K562 (cell line): ENCODE measurements at places on chromosomes 1 and 21.

- DNase-seq = no peak
Observed at GRCh38 chr1:219318826-219319225, 145.1 kb downstream of the LYPLAL1 start.

DNA sequence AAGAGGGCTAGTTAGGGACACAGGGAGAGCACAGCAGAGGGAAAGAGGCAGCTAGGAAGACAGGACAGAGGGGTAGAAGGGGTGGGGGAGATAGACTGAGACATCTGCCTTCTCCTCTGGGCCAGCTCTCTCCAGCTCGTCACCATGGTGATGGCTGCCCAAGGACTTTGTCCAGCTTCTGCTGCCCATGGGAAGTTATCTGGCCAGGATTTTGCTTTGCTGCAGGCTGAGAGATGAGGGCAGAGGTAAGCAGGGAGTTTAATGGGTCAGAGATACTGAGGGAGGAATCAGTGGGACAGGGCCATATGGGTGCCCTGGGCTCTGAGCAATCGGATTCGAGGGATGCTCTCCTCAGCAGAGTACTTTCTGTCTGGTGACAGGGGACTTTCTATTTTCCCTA is 34.5 kb upstream of the GPR37L1 start:
- DNase-seq = no peak

DNA sequence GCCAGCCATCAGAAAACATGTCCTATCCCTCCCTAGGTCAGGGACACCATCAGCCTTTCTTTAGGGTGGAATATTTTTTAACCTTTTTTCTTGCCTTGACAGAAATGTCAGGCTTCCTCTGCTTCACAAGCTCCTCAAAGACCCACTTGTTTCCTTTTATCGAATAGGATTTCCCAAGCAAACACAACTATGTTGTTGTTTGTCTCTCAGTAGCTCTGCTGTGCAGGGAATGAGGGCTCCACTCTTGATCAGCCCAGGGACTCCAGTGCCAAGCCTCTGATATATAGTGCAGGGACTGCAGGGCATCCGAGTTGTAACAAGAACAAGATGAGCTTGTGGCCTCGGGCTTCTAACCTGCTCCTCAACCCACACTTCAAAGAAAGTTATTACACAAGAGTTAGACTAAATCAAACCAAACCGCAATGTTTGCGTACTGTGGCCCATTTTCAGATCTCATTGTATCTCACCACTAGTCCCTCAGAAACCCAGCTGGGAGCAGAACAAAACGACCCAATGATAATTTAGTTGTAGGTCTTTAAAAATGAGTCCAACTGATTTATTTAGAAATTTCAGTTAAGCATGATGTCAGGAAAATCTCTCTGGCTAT is 108.1 kb downstream of the ATG4C start:
- DNase-seq = no peak

DNA sequence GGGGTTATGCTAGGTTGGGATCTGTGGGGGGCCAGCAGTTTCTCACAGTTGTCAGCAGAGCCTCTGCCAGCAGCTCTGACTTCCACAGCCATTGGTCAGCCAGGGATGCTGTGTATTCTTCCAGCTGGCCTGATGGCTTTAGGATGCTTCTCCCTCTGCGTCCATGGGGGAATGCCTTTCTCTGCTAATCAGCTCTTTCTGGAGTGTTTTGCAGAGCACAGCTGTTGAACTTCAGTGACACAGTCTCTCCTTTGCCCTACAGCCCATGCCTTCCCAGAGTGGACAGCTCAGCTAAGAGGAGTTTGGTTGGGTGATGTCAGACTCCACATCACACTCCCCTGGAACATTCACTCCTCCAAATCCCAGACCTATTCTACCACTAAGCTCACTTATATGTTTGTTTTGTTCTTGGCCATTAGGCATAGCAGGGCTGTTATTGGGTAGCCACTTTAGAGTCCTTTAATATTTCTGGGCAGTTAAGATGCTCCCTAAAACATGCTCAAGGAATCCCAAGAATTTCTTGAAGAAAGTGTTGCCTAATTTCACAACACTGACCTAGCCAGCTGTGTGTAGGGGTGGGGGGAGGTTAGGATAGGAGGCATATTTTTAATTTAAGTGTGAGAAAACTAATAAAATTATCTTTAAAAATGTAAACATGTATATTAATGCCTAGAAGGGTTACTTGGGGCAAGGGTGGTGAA is 75.3 kb upstream of the KIAA0040 start:
- no peak for DNase-seq

DNA sequence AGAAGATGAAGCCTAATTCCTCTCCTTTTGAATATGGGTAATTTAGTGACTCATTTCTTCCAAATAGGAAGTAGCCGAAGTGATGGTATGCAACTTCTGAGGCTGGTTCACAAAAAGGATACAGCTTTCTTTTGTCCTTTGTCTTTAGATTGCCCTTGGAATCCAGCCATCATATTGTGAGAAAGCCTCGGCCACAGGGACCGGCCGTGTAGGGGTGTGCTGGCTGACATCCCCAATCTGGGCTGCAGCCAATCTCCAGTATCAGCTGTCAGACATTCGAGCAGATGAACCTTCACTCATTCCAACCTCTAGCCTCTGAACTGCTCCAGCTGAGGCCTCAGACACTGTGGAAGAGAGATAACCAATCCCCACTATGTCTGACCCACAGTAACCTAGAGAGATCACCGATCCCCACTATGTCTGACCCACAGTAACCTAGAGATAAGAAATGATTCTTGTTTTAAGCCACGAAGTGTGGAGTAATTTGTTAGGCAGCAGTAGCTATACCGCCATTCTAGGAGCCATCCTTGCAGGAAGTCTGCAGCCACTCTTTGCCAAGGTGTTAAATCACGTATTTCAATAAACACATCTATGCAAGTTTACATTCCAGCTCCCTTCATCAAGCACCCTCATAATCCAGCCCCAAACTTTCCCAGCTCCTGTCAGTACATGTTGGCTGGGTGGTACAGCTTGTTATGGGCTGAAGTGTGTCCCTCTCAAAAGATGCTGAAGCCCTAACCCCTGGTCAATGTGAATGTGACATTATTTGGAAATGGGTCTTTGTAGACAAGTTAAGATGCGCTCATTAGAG is 2.9 kb upstream of the DIP2A start:
- peak; percentile 76 for DNase-seq

- DNase-seq = no peak
Observed at GRCh38 chr21:35025206-35026152, 23.6 kb downstream of the RUNX1 start.

- DNase-seq = no peak
Observed at GRCh38 chr1:159786465-159786864, 5.7 kb downstream of the DUSP23 start.
